ENCODE measurements at places on chromosomes 1 and 21.

- H3K4me3 ChIP-seq, result no peak overlapping the region
- DNase-seq, result no peak
- peaks cover 45% of the 10 kb centered on the region for H3K4me1 ChIP-seq
- H3K27me3 ChIP-seq, result no peaks in the 10 kb centered on the region
- no peaks in the 10 kb centered on the region for H3K36me3 ChIP-seq
- no peak overlapping the region for H3K27ac ChIP-seq
These were observed 9.6 kb downstream of the CAMK2N1 start for GRCh38 chr1:20476265-20477038.

GRCh38 chr1:92695104-92695503, 89.8 kb downstream of the EVI5 start:
- H3K4me1 ChIP-seq, result no peaks in the 10 kb centered on the region
- H3K4me3 ChIP-seq, result no peak overlapping the region
- DNase-seq, result no peak
- no peaks in the 10 kb centered on the region for H3K27me3 ChIP-seq
- H3K36me3 ChIP-seq, result no peaks in the 10 kb centered on the region

GRCh38 chr1:201827321-201828216, 1.4 kb upstream of the IPO9 start:
- peaks cover 31% of the 10 kb centered on the region for H3K36me3 ChIP-seq
- no peaks in the 10 kb centered on the region for H3K27me3 ChIP-seq
- no peak for DNase-seq
- H3K4me3 ChIP-seq, result no peak overlapping the region

GRCh38 chr1:89351597-89352311, 12.1 kb upstream of the GBP6 start:
- H3K36me3 ChIP-seq, result no peaks in the 10 kb centered on the region
- no peaks in the 10 kb centered on the region for H3K27me3 ChIP-seq
- no peak overlapping the region for H3K27ac ChIP-seq
- no peak for DNase-seq
- no peaks in the 10 kb centered on the region for H3K4me1 ChIP-seq

GRCh38 chr1:240618946-240619345, 7.0 kb upstream of the GREM2 start:
- H3K27me3 ChIP-seq, result no peaks in the 10 kb centered on the region
- no peaks in the 10 kb centered on the region for H3K36me3 ChIP-seq
- H3K27ac ChIP-seq, result no peak overlapping the region
- no peaks in the 10 kb centered on the region for H3K4me1 ChIP-seq

GRCh38 chr1:110771245-110772022, 96.7 kb upstream of the KCNA3 start:
- H3K36me3 ChIP-seq, result no peaks in the 10 kb centered on the region
- no peak overlapping the region for H3K4me3 ChIP-seq
- no peaks in the 10 kb centered on the region for H3K4me1 ChIP-seq
- no peak for DNase-seq

DNA sequence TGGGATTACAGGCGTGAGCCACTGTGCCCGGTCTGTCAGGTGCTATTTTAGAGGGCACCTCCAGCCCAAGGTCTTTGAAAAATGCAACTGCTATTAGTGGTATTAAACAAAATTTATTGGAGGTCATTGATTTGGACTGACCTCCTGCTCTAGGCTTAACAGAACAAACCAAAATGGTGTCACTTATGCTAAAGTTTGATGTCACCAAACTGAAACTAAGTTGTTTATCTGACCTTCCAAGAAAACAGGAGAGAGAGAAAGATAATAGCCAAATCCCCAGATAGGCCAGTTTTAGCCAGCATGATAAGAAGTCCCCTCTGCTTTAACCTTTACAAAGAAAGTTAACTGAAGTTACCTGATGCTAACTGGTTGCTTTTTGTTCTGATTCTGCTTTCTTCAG, 8.1 kb upstream of the INAVA start:
- no peak overlapping the region for H3K4me3 ChIP-seq
- no peaks in the 10 kb centered on the region for H3K36me3 ChIP-seq

DNA sequence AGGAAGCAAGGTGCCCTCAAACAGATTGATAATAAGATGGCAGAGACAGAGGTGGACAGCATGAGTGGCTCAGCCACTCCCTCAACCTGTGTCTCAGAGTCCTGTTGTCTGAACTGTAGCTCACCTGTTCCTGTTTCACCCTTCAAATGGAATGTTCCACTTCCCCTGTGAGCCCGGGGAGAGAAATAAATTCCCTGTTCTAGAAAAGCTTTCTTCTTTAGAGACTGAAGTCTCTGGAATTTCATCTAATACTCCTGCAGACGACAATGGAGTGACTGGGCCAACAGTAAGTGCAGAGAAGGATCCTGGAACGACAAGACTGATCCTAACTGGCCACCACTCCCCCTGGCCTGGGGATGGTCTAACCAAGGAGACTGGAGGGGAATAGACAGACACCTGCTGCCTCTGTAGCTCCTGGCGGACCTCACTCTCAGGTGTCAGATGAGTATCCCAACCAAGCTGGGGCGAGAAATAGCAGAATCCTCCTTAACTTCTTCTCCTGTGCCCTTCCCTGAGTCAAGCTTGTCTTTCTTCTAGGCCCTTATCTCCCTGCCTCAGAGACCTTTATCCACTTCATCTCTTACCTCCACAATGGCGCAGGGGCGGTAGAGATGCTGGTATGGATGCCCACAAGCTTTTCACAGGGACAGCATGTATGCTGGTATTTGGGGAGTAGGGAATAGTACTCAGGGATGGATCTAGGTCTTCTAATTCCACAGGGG, 45.4 kb downstream of the PLEKHA6 start:
- peaks cover 2% of the 10 kb centered on the region for H3K4me1 ChIP-seq
- H3K4me3 ChIP-seq, result no peak overlapping the region
- no peak for DNase-seq
- H3K27me3 ChIP-seq, result no peaks in the 10 kb centered on the region
- no peak overlapping the region for H3K27ac ChIP-seq

- no peak for DNase-seq
- H3K27me3 ChIP-seq, result no peaks in the 10 kb centered on the region
- no peaks in the 10 kb centered on the region for H3K36me3 ChIP-seq
- no peak overlapping the region for H3K27ac ChIP-seq
- no peak overlapping the region for H3K4me3 ChIP-seq
These were observed 60.4 kb downstream of the PRDM2 start for GRCh38 chr1:13760340-13760739.

DNA sequence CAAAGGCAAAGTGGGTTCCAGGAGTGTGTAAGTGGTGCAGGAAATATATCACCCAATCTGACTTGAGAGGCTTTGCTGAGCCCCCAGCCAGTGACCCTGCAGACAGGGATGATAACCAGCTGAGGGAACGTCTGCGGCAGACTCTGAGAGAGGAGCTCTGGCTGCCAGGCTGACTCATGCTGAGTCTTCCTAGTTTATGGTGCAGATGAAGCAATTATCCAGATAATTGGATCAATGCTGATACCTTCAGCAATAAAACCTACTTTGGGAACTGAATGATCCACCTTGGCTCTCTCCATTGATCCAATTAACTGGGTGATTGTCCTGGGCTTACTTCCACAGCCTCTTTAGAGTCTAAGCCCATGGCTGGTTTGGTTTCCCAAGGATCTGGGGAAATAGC, 7.3 kb downstream of the C8B start:
- peaks cover 32% of the 10 kb centered on the region for H3K27me3 ChIP-seq
- H3K4me1 ChIP-seq, result peaks cover 4% of the 10 kb centered on the region
- no peak overlapping the region for H3K27ac ChIP-seq
- no peak for DNase-seq
- H3K4me3 ChIP-seq, result no peak overlapping the region

DNA sequence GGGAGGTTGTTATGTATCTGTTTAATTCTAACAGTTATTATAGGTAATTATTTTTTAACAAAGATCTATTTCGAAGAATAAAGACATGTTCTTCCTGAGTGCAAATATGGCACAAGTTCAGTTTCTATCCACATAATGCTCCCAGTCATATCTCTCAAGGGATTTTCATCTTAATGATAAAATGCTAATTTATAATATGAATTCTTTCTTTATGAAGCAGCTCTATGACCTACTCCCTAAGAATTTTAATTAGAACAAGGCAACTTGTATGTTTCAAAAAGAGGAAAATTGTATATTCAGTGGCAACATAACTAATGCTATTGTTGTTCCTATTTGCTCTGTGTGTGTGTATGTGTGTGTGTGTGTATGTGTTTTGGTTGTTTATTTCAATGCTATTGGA, 1222.1 kb upstream of the NCAM2 start:
- H3K4me3 ChIP-seq, result no peak overlapping the region
- H3K4me1 ChIP-seq, result no peaks in the 10 kb centered on the region
- H3K27ac ChIP-seq, result no peak overlapping the region
- H3K36me3 ChIP-seq, result no peaks in the 10 kb centered on the region
- no peaks in the 10 kb centered on the region for H3K27me3 ChIP-seq
- DNase-seq, result no peak

DNA sequence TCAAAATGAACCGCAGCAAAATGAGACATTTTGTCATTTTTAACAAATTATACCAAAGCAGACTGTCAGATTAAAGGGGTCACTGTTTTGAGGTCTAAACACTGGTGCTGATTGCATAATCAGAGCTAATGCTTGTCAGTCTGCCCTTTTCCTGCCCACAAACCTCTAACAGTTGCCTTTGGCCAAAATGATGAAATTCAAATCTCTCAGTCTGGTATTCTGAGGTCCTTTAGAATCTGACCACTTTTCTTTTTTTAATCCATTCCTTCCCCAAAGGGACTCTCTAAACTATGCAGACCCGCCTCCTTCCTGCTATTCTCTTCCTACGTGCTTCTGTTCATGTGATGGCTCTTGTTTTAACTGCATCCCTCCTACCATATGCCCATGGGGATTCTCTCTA, 145.2 kb upstream of the SPATA6 start:
- no peak overlapping the region for H3K27ac ChIP-seq
- peaks cover 6% of the 10 kb centered on the region for H3K27me3 ChIP-seq
- no peaks in the 10 kb centered on the region for H3K4me1 ChIP-seq
- H3K4me3 ChIP-seq, result no peak overlapping the region
- DNase-seq, result no peak

DNA sequence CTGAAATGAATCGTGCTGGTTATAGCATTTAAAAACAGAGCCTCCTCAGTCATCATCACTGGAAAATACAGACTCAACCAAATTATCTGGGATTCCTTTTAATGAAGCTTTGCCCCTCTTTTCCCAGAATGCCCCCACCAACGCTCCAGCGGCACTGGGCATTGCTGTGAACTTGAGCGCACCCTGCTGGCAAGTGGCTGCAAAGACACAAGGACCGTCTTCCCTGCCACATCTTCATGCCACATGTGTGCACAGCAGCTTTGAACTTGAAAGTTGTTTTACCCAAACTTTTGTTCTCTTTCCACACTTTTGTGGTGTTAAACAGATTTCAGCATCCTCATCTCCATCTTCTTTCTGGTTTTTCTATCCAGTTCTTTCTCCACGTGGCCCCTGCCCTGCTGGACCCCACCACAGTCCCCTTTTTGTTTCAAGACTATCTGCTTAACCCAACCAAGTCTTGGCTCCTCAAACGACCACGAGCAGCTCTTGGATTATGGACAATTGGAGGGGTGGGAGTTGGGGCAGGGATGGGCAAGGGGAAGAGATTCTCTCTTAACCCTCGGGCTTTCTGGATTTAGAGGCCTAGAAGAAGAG, 12.8 kb upstream of the LMX1A start:
- H3K27ac ChIP-seq, result no peak overlapping the region
- DNase-seq, result no peak
- H3K36me3 ChIP-seq, result no peaks in the 10 kb centered on the region
- H3K27me3 ChIP-seq, result peaks cover 1% of the 10 kb centered on the region
- no peak overlapping the region for H3K4me3 ChIP-seq
- no peaks in the 10 kb centered on the region for H3K4me1 ChIP-seq

GRCh38 chr1:186781730-186782129, 47.0 kb upstream of the PLA2G4A start:
- H3K36me3 ChIP-seq, result no peaks in the 10 kb centered on the region
- no peaks in the 10 kb centered on the region for H3K27me3 ChIP-seq
- no peak for DNase-seq
- no peak overlapping the region for H3K4me3 ChIP-seq

GRCh38 chr1:207633226-207633625, 11.7 kb upstream of the CR1L start:
- H3K4me1 ChIP-seq, result no peaks in the 10 kb centered on the region
- H3K36me3 ChIP-seq, result no peaks in the 10 kb centered on the region
- H3K27ac ChIP-seq, result no peak overlapping the region
- no peak overlapping the region for H3K4me3 ChIP-seq
- H3K27me3 ChIP-seq, result no peaks in the 10 kb centered on the region
- no peak for DNase-seq

- peaks cover 14% of the 10 kb centered on the region for H3K4me1 ChIP-seq
- no peak overlapping the region for H3K4me3 ChIP-seq
- peaks cover 59% of the 10 kb centered on the region for H3K36me3 ChIP-seq
- no peak overlapping the region for H3K27ac ChIP-seq
- no peaks in the 10 kb centered on the region for H3K27me3 ChIP-seq
- DNase-seq, result no peak
These were observed 22.1 kb downstream of the HYI start for GRCh38 chr1:43431676-43432075.

- no peak overlapping the region for H3K4me3 ChIP-seq
- H3K36me3 ChIP-seq, result no peaks in the 10 kb centered on the region
- H3K27me3 ChIP-seq, result peaks cover 2% of the 10 kb centered on the region
- no peaks in the 10 kb centered on the region for H3K4me1 ChIP-seq
- no peak for DNase-seq
These were observed 130.5 kb downstream of the PPIAL4G start for GRCh38 chr1:148352470-148353053.

- no peaks in the 10 kb centered on the region for H3K4me1 ChIP-seq
- H3K4me3 ChIP-seq, result no peak within 1 kb of the TSS
- no peaks in the 10 kb centered on the region for H3K36me3 ChIP-seq
These were observed at the start of gene C1QB for GRCh38 chr1:22652881-22653316. Gene C1QB, plus strand, starts transcription at chr1:22653236. Its CDS starts 6,227 bp downstream, at chr1:22659463.

DNA sequence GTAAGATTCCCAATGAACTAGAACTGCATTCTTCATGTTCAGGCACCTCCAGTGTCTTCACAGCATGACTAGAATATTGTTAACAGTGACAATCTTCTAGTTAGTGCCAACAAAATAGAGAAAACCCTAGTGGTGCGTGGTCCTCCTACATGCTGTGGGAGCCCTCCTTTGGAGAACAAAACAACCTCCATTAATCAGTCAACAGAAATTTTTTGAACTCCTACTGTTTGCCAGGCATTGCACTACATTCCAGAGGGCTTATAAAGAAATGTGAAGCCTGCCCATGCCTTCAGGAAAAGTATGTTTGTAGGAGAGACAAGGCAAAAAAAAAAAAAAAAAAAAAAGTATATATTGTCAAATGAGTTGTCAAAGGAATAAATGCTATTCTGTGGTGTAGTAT, 252.7 kb downstream of the LRRC40 start:
- no peak for DNase-seq
- H3K4me1 ChIP-seq, result no peaks in the 10 kb centered on the region
- no peaks in the 10 kb centered on the region for H3K36me3 ChIP-seq
- H3K27me3 ChIP-seq, result no peaks in the 10 kb centered on the region
- no peak overlapping the region for H3K4me3 ChIP-seq
- no peak overlapping the region for H3K27ac ChIP-seq

DNA sequence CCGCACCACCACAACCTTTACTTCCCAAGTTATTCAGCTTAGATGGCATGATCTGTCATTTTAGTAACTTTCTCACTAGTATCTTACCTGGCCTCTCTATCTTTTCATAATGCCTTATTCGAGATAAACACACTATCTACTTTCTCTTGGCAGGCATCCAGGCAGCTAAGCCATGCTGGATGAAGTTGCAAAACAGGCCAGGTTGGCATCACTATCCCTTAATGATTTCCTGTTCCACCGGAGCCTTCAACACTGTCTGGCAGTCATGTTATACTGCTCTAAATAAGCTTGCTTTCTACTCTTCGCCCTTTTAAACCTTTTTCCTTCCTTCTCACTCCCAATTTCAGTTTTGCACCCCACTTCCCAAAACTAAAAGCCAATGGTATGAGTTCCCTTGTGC, 12.0 kb upstream of the KCNH1 start:
- H3K27me3 ChIP-seq, result no peaks in the 10 kb centered on the region
- no peak overlapping the region for H3K27ac ChIP-seq
- no peak overlapping the region for H3K4me3 ChIP-seq
- H3K4me1 ChIP-seq, result no peaks in the 10 kb centered on the region
